ENCODE measurements at places on chromosomes 3 and 15.

GRCh38 chr3:12944849-12945248, 103.5 kb upstream of the RPL32 start:
- DNase-seq = no peak

GRCh38 chr15:31372635-31373091, 46.0 kb downstream of the KLF13 start:
- DNase-seq = peak; percentile 13

DNA sequence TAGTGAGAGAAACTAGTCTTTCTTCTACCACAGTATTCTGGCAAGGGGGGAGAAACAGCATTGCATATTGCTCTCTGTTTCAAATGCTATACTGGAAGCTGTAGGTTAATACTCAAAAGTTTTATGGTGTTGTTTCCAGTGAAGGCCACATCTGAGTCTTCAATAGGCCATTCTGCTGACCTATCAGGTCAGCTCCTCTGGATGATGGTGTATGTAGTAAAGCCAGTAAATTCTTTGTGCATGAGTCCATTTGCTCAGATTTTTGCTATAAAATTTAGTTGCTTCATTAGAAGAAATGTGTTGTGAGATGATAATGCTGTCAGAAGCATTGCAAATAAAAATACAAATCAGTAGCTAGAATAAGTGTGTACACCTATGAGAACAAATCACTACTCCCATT, 64.9 kb upstream of the RBMS3 start:
- no peak for DNase-seq

- DNase-seq = no peak
Observed at GRCh38 chr3:14156201-14156600, 22.2 kb downstream of the XPC start.

DNA sequence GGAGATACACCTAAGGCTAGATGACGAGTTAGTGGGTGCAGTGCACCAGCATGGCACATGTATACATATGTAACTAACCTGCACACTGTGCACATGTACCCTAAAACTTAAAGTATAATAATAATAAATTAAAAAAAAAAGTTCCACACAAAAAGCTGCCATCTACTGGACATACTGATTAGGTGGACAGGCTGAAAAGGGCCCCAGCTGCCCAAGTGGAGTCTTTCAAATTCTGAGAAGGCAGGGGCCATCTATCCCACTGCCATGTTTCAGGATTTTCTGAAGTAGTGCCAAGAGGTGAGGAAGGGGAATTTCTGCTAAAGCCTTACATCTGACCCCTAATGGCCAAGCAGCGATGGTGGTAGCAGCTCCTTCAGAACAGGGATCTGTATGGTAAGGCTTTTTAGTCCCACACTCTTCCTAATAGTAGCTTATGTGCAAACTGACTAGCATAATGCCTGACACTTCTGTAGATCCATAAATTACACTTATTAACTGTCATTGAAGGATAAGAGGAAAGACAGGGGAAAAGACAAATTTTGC, 7.7 kb downstream of the FSTL1 start:
- no peak for DNase-seq

- DNase-seq = no peak
Observed at GRCh38 chr3:171176244-171176933, 149.9 kb upstream of the SLC2A2 start.

DNA sequence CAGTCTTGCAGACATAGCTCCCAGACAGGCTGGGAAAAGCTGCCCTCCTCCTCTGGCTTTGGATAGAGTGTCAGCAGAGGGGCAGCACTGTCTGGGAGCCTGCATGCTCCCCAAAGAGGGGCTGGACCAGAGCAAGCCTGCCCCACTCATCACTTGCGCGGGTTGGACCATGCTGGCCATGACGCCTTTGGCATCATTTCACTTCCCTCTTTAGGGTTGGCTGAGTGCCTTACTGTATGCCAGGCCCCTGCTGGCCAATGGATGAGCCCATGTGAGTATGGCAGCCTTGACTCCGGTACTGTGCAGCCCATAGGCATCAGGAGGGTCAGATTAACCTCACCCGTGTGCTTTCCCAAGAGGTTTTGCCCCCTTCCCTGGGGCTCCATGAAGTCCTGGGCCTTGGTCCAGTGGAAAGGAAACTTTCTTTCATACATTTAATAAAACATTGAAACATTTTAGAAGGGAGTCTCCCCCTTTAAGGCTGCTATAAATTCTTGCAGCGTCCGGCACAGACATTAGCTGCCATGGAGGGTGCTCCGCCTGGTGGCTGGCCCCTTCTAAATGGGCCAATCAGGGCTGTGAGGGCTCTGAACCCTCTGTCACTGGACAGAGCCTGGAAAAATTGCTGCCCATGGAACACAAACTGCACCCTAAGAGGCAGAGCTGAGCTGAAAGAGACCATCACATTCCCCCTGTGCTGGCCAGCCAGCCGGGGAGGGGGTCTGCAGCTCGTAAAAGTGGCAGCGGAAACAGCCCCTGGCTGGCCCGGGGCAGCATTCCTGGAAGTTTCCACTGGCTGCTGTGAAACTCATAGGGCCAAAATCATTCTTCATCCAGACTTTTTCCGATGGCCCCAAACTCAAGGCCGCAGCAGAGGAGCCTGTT, 20.8 kb upstream of the DUSP7 start:
- DNase-seq = no peak

DNA sequence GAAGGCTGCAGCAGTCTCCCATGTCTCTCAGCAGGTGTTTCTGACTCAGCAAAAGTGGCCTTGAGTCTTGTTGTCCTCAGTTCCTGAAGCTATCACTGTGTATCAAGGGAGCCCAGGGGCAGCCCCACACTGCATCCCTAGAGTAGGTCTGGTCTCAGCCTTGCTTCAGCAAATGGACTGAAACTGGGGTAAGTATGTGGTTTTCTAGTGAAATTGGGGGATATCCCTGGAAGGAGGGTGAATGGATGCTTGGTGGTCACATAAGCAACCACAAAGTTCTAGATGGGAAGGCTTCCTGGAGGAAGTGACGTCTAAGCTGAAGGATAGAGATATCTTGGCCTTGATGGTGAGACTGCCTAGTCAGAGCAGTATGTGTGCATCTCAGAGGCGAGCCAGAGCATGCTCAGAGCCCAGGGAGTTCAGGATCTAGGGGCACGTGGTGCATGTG, 38.4 kb downstream of the TMEM158 start:
- no peak for DNase-seq

GRCh38 chr3:149560001-149560400, 85.5 kb downstream of the TM4SF4 start:
- DNase-seq = no peak

GRCh38 chr3:195899701-195900435, 8.5 kb downstream of the TNK2 start:
- DNase-seq = no peak

GRCh38 chr3:79922633-79923032, 154.8 kb upstream of the ROBO1 start:
- DNase-seq = no peak

GRCh38 chr15:93378558-93378957, 289.5 kb upstream of the RGMA start:
- DNase-seq = no peak

DNA sequence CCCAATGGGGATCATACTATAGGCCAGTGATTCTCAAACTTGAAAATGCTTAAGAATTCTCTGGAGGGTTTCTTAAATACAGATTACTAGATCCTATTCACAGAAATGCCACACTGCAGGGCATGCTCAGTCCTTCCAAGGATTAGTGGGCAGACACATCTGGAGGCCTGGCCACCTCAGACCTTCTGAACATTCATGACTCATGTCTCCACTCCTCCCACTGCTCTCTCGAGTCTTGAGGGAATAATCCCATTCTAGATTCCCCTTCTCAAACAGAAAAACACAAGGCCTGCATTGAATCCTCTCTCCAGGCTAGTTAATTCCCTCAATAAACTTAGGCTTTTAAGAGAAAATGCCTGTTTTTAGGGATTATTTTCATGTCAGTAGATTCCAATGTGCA, 22.1 kb downstream of the ZNF621 start:
- no peak for DNase-seq

GRCh38 chr15:98875309-98875708, 132.3 kb downstream of the PGPEP1L start:
- DNase-seq = no peak

DNA sequence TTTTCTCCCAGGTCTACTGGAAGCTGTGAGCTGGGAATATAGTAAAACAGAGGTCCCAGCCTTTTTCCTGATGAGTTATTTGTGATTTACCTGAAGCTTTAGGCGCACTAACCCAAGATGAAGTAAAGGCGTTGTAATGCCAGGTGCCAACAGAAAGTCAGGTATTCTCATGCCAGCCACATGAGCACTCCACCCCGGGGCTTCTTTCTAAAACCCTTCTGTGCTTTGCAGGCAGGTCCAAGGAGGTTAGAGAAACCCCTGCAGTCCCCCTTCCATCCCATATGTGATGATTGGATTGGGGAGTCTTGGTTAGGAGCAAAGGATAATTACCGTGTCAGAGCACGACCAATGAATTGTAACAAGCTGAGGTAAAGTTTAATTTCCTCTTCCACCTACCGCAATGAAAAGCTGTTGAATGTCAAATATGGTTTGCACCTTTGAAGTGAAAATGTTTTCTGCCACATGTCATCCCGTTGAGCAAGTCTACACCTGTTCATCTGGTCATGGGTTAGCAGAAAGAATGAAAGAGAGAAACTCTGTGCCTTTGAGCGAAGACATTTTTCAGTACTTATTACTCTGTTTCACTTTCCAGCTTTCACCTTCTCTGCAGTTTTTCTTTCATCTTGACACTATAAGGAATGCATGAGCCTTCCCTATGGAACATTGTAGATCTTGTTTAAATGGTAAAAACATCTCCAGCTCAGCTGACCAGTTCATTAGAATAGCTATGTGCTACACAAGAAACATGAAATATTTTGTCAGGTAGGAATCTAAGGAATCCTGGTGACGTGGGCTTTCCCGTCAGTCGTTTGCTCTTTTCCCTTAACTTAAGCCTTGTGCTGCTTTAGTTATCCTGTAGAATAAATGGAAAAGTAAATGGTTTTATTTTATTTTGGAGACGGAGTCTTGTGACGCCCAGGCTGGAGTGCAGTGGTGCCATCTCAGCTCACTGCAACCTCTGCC, 204.6 kb upstream of the IL12A start:
- no peak for DNase-seq

DNA sequence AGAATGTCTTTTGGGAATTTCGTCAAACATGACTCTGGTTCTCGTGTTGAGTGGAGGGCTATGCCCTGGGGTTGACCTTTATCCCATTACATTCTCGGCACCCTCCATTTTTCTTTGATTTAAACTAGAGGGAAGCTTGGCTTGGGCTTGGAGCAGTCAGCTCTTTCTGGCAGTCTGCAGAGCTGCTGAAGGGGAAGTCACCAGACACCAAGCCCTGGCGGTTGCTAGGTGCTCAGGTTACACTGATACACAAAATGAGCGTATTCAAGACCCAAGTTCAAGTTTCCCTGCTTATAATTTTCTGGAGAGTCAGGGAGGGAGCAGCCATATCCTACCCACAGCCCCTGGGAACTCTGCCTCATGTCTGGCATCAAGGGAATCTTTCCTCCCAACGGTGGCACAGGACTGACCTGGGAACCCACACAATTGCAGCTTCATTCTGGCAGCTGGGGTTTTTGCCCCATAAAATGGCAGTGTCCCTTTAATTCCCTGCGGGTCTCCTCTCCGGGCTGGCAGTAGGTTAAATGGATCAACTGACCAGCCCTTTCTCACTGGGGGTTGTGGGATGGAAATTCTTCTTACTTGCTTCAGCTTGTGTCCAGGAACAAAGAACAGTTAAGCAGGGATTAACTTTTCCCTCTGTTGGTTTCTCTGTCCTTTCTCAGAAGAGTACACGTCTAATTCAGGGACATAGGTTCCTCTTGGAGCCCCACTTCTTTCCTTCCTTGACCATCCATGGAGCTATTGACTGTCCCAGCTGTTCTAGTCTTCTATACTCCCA, 110.0 kb upstream of the DLG1 start:
- DNase-seq = no peak

DNA sequence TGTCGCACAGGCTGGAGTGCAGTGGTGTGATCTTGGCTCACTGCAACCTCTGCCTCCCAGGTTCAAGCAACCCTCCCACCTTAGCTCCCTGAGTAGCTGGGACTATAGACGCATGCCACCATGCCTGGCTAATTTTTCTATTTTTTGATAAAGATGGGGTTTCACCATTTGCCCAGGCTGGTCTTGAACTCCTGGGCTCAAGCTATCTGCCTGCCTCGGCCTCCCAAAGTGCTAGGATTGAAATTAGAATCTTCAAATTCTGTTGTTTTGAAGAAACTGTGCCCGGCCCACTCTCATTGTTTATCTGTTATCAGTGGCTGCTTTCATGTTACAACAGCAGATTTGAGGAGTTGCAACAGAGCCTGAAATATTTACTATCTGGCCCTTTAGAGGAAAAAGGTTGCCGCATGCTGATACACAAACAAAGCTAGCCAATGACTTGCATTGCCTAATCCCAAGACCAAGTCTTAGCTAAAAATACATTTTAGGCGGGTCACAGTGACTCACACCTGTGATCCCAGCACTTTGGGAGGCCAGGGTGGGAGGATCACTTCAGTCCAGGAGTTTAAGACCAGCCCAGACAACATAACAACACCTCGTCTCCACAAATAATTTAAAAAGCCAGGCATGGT, 43.2 kb upstream of the PPP4R2 start:
- DNase-seq = no peak

GRCh38 chr3:12970684-12971083, 102.5 kb downstream of the IQSEC1 start:
- no peak for DNase-seq
